ENCODE measurements at places on chromosomes 5 and 9. TPM values are rescaled to one million over a fixed set of nuclear protein-coding genes. Genes with fewer than 3 reads are reported as not detected.

The SMIM33 gene
- 0.46 TPM for total RNA-seq

The PIP5K1B gene
- total RNA-seq, result 1.6 TPM

The PCDHB3 gene
- total RNA-seq, result not detected

The KIF12 gene
- total RNA-seq, result not detected

The LHX3 gene
- total RNA-seq, result not detected

The OBP2A gene
- total RNA-seq, result not detected

DNA sequence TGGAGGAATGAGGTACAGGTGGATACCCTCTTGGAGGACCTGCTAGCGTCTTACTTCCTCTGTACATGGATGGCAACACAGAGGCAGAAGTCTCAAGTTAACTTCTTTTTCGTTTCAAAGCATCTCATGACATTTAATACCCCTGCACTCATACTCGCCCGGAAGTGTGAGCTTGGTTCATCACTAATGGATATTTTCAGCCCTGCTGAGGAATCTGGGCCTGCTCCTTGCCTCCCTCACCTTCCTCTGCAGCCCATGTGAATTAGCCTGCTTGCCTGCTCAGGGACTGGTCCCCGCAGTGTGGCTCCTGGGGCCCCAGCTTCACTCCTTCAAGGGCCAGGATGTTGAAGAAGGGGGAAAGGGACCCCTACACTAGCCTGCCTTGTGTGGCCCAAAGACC is 34.1 kb downstream of the GADD45G start:
- DNase-seq, result no peak
- peaks cover 3% of the 10 kb centered on the region for H3K4me1 ChIP-seq
- no peak overlapping the region for H3K27ac ChIP-seq
- no peak overlapping the region for H3K4me3 ChIP-seq
- H3K36me3 ChIP-seq, result no peaks in the 10 kb centered on the region

DNA sequence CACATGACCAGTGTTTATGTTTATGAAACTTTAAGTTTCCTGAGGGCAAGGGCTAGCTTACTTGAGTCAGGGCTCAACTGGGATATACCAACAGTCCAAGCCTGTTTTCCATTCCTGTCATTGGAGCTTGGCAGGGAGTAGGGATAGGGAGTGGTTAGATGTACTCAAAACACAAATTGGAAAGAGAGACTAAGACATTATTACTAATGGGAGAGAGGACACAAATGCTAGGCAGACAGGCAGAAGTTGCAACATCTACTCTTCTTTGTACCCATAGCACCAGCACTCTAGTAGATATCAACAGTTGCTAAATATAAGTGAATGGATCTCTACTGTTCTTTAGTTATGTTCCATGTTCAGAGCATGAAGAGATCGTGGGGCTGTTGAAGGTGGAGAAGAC is 62.8 kb downstream of the NPR3 start:
- DNase-seq, result no peak
- no peaks in the 10 kb centered on the region for H3K4me1 ChIP-seq
- no peak overlapping the region for H3K4me3 ChIP-seq

DNA sequence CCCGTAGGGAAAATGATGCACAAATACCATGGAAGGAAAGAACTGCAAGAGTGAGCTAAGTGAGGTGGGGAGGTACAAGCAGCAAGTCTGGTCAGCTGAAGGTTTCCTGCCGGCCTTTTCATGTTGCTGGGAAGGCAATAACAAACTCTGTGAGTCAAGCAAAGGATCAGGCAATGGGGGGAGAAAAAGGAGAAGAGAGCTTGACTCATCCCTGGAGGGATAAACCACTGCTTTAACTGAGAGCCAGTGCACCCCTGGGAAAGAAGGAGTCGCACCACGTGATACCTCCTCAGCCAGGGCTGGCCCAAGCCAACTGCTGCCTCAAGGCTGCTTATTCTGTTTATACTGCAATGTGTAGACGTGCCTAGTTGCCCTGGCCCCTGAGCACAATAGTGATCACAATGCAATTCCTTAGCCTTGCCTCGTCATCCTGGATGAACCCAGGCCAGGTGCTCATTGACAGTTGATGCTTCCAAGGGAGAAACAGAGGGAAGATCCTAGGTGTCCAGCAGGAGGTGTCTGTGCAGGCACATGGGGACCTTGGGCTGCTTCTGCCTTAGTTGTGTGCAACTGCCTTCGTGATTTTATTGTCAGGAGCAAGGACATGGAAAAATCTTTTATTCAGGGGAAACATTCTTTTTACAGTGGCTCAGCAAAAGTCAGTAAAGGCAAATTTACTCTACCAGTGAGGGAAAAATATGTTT is 203.0 kb upstream of the TUT7 start:
- H3K27me3 ChIP-seq, result peaks cover 22% of the 10 kb centered on the region
- H3K27ac ChIP-seq, result no peak overlapping the region
- no peak overlapping the region for H3K4me3 ChIP-seq

- no peak for DNase-seq
- H3K27ac ChIP-seq, result no peak overlapping the region
- H3K4me3 ChIP-seq, result no peak overlapping the region
- H3K4me1 ChIP-seq, result peaks cover 5% of the 10 kb centered on the region
- peaks cover 5% of the 10 kb centered on the region for H3K27me3 ChIP-seq
- H3K36me3 ChIP-seq, result peaks cover 4% of the 10 kb centered on the region
Observed at GRCh38 chr9:116501871-116502270, 185.2 kb upstream of the TRIM32 start.

- H3K4me1 ChIP-seq, result peaks cover under 1% of the 10 kb centered on the region
- no peak overlapping the region for H3K27ac ChIP-seq
Observed at GRCh38 chr5:167792514-167792913, 498.9 kb upstream of the WWC1 start.

DNA sequence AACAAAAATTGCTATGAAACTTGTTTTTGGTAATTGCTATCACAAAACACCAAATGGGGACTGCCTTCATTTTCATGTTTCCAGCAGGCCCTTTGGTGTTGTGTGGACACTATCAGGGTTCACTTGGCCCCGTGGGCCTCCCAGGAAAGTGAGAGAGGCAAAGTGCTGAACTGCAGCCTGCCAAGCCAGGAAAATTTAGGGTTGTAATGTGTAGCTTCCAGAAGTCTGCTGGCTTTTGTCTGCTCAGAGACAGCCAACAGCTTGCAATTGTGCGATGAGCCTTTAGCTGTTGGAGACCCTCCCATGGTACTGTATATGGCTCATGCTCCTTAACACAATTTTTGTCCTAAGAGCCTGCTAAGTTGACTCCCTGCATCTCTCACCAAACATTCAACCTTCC is 105.7 kb upstream of the EQTN start:
- no peaks in the 10 kb centered on the region for H3K4me1 ChIP-seq
- H3K27ac ChIP-seq, result no peak overlapping the region
- H3K27me3 ChIP-seq, result no peaks in the 10 kb centered on the region
- no peak for DNase-seq
- no peaks in the 10 kb centered on the region for H3K36me3 ChIP-seq

DNA sequence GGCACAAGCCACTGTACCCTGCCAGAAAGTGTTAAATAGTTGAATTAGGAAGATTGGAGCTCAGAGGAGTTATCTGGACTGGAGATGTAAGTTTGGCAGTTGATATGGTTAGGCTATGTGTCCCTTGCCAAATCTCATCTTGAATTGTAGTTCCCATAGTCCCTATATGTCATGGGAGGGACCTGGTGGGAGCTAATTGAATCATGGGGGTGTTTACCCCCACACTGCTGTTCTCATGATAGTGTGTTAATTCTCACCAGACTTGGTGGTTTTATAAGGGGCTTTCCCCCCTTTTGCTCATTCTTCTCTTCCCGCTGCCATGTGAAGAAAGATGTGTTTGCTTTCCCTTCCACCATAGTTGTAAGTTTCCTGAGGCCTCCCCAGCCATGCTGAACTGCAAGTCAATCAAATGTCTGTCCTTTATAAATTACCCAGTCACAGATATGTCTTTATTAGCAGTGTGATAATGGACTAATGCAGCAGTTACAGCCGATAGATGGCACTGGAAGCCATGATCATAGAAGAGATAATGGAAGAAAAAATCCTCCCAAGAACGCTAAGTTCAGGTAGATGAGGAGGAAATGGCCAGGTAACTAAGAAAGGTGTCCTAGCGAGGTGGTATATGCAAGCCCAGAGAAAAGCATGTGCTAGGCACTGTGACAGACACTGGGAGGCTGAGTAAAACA is 51.4 kb downstream of the TNFSF8 start:
- no peak overlapping the region for H3K4me3 ChIP-seq
- H3K36me3 ChIP-seq, result peaks cover 18% of the 10 kb centered on the region
- no peaks in the 10 kb centered on the region for H3K27me3 ChIP-seq

DNA sequence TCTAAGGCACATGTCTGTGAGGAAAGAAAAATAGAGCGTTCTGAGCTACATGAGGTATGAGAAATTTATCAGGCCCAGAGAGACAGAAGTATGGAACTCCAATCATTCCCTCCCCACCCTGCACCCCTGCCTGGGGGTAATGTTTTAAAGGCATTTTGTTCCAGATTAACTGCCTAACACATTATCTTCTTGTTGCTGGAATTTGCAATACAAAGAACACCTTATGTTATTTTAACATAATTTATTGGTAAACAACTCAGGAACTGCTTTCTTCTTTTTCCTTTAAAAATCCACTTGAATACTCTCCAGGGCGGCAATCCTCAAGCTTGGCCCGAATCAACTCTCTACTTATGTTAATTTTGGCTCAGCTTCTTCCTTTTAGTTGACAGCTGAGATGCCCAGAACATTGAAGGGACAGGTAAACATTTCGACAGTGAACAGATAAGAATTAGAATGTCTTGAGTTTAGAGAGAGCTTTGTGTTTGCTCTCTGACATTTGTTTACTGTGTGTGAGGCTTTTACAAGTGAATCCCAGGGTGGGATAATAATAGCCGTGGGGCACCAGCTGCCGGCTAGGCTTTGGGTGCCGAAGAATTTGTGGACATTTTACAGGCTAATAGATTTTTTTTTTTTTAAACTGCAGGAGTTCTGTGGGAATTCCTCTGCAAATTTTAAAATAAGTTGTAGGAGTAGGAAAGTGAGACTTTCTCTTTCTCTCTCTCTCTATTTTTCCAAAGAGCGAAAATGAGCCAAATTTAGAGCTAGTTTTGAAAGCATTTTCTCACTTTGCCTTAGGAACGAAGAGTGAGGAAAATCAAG is 96.4 kb upstream of the TAF11L2 start:
- no peak overlapping the region for H3K4me3 ChIP-seq
- H3K4me1 ChIP-seq, result no peaks in the 10 kb centered on the region
- no peak overlapping the region for H3K27ac ChIP-seq
- no peaks in the 10 kb centered on the region for H3K27me3 ChIP-seq
- DNase-seq, result no peak

DNA sequence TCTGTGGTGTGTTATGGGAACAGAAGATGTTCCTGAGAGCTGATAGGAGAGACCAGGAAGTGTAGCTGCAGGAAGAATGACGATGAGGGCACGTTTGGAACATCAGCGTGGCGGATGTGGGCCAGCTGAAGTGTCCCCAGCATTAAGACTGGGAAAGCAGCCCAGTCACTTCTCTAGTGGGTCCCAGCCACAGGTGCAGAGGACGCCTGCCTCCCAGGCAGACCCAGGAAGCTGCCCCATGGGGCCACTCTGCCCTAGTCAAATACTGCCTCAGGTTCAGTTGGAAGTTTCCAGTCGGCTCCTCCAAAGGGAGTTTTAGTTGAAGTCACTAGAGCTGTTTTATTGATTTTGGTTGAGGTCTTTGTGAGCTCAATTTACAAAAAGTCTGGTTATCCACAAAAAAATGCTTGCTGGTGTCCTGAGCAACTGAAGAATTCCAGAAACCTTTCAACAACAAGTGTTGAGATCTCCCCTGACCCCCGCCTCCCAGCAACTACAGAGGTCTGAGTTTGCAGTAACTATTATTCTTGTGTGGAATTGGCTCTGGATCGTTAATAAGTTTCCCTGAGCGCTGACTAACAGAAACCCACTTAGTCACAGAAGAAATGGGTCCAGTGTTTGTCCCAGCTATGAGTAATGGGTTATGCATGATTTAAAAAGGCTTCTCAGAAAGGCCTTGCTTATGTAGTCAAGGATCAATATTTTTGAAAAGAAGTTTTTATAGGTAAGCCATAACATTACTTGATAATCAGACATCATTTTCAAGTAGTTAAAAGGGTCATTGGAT is 294.1 kb downstream of the FANCC start:
- no peak overlapping the region for H3K4me3 ChIP-seq
- H3K36me3 ChIP-seq, result peaks cover 4% of the 10 kb centered on the region
- DNase-seq, result no peak
- no peaks in the 10 kb centered on the region for H3K4me1 ChIP-seq
- no peak overlapping the region for H3K27ac ChIP-seq

GRCh38 chr9:91647371-91647770 is 223.7 kb upstream of the NFIL3 start:
- peaks cover 22% of the 10 kb centered on the region for H3K27me3 ChIP-seq
- H3K36me3 ChIP-seq, result no peaks in the 10 kb centered on the region
- no peak overlapping the region for H3K27ac ChIP-seq
- no peak for DNase-seq
- H3K4me3 ChIP-seq, result no peak overlapping the region
- H3K4me1 ChIP-seq, result no peaks in the 10 kb centered on the region

DNA sequence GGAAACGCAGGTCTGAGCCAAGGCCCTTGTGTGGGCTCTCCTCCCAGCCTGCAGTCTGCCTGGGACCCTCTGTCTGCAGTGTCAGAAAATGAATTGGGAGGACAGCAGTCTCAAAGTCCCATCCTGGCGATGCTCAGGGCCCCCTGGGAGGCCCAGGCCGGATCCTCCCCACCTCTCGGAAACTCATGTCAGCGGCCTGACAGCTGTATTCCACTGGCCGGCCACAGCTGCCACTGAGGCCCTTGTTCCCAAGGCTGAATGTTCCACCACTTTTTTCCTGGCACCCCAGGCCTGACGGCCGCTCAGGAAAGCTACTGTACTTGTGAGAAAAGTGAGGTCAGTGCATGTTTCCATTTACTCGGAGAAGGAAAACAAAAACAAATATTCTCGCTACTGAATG is 180.0 kb downstream of the FGF18 start:
- no peak for DNase-seq
- no peak overlapping the region for H3K27ac ChIP-seq
- H3K4me3 ChIP-seq, result no peak overlapping the region
- H3K27me3 ChIP-seq, result peaks cover 23% of the 10 kb centered on the region
- peaks cover 21% of the 10 kb centered on the region for H3K4me1 ChIP-seq
- no peaks in the 10 kb centered on the region for H3K36me3 ChIP-seq

DNA sequence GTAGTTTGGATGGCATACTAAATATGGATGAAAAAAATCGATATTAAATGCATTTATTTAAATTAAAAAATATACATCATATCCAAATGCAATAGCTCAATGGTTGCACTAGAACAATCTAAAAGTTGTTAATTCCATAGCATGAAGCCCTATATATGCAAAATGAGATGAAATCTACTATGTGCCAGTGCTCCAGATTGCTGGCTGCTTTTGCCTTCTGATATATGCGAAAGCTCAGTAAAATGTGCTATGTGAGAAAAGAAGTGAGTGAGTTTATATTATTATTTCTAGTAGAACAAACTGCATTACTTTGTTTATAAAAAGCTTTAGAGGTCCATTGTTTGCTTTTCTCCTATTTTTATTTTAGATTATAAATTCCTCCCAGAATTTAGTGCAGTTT is 186.7 kb downstream of the MAT2B start:
- H3K4me3 ChIP-seq, result no peak overlapping the region
- H3K4me1 ChIP-seq, result no peaks in the 10 kb centered on the region
- no peak overlapping the region for H3K27ac ChIP-seq
- no peak for DNase-seq
